ENCODE measurements at places on chromosomes 11 and 22. TPM values are rescaled to one million over a fixed set of nuclear protein-coding genes. Genes with fewer than 3 reads are reported as not detected.

CRYAB gene
- 30.9 TPM for polyA plus RNA-seq

MMP26 gene
- not detected for polyA plus RNA-seq

MMP12 gene
- polyA plus RNA-seq: not detected

SLC15A3 gene
- polyA plus RNA-seq: 14.7 TPM

RAB3IL1 gene
- polyA plus RNA-seq: 10.5 TPM

KDELR3 gene
- 6.2 TPM for polyA plus RNA-seq

PNPLA5 gene
- 0.05 TPM for polyA plus RNA-seq

DTX4 gene
- 73.5 TPM for polyA plus RNA-seq

PARVG gene
- polyA plus RNA-seq: 2.8 TPM

AP5B1 gene
- polyA plus RNA-seq: 2.4 TPM

CFAP300 gene
- polyA plus RNA-seq: 8.7 TPM

SOX6 gene
- polyA plus RNA-seq: 17.2 TPM

WNT11 gene
- polyA plus RNA-seq: 87.0 TPM

OR10D3 gene
- not detected for polyA plus RNA-seq

SYCE3 gene
- polyA plus RNA-seq: not detected

GALNT18 gene
- 22.5 TPM for polyA plus RNA-seq

OR51B5 gene
- polyA plus RNA-seq: 0.27 TPM

DNAJB7 gene
- 1.2 TPM for polyA plus RNA-seq

All from right lung (tissue), 10 donors.